Right ventricle myocardium inferior (tissue), 1 donor: ENCODE measurements at places on chromosomes 16 and 17. TPM values are rescaled to one million over a fixed set of nuclear protein-coding genes. Genes with fewer than 3 reads are reported as not detected.

C17orf78 gene
- not detected for total RNA-seq

DNAAF8 gene
- total RNA-seq = 1.5 TPM

PYY gene
- not detected for total RNA-seq

THRA gene
- total RNA-seq = 88.3 TPM

ASIC2 gene
- total RNA-seq = not detected

EIF4A3 gene
- total RNA-seq = 31.3 TPM

ANKRD40CL gene
- not detected for total RNA-seq

CHD9NB gene
- total RNA-seq = 1.4 TPM

CKLF gene
- 14.7 TPM for total RNA-seq

SKAP1 gene
- total RNA-seq = 0.38 TPM

KRTAP4-1 gene
- total RNA-seq = not detected

KCNJ18 gene
- total RNA-seq = not detected

C16orf74 gene
- 0.95 TPM for total RNA-seq

ACSM3 gene
- 9.4 TPM for total RNA-seq

LAT gene
- 1.9 TPM for total RNA-seq

RPTOR gene
- total RNA-seq = 18.8 TPM

RNU2-1 gene
- 5,263 TPM for total RNA-seq

OR4D1 gene
- total RNA-seq = not detected

SDK2 gene
- 1.6 TPM for total RNA-seq
